ENCODE measurements at places on chromosomes 7 and 10.

DNA sequence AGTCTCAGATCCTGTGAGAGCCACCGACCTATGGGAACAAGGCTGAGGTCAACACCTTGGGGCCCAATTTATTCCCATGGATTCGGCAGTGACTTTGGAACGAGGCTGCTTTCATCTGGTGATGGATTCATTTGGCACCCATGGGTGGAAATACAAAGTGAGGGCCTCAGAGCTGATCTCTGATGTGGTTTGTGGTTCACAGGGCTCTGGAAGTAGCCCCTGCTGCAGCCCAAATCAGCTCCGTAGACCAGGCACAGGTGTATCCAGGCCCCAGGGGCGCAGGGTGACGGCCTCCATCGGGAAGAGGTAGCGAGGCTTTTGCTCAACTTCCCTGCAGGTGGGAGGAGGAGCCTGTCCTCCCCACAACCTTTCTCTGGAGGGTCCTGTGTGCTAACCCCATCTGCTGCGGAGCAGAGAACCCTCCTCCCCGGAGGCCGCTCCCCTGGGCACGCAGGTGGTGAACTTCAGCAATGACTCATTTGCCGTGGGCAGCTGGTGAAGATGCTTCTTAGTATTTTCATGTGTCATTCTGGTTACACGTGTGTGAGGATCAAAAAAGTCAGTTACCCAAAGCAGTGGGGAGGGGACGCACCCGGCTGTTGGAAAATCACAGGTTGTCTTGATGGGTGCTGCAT, 7.5 kb upstream of the JAKMIP3 start:
- no peak for DNase-seq

GRCh38 chr10:125016123-125016522, 74.2 kb downstream of the ZRANB1 start:
- DNase-seq = no peak

DNA sequence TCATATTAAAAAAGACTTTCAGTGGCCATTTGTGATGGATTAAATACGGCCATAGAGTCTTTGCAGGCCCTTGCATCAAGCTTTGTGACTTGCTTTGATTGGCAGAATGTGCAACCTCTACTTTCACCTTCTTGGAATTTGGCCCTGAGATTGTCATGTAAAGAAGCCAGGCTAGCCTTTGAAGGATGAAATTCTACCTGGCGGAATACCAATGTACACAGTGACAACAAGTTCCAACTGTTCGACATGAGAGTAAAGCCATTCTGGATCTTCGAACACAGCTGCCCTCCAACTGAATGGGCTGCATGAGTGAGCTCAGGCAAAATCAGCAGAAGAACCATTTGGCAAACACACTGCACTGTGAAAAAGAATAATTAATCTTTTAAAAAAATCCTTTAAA, 321.3 kb downstream of the PHF14 start:
- DNase-seq = no peak

- DNase-seq = no peak
These were observed 106.4 kb downstream of the CAMK1D start for GRCh38 chr10:12455766-12456165.

GRCh38 chr7:7569081-7569527, 2.4 kb downstream of the MIOS start:
- peak; percentile 61 for DNase-seq

DNA sequence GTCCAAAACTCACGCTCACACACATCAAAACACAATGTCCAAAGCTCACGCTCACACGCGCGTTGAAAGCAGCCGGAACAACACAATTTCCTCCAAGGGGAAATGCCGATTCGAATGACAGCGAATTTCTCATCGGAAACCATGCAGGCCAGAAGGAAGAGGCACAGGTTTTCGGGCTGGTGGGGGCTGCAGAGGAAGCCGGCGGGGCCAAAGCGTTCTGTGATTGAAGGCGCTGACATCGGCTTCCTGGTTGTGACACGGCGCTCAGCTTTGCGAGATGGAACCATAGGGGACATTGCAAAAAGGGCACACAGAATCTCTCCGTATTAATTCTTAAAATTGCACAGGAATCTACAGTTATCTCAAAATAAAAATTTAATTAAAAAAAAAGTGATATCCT, 61.3 kb downstream of the FOXL3 start:
- DNase-seq = peak; percentile 39

DNA sequence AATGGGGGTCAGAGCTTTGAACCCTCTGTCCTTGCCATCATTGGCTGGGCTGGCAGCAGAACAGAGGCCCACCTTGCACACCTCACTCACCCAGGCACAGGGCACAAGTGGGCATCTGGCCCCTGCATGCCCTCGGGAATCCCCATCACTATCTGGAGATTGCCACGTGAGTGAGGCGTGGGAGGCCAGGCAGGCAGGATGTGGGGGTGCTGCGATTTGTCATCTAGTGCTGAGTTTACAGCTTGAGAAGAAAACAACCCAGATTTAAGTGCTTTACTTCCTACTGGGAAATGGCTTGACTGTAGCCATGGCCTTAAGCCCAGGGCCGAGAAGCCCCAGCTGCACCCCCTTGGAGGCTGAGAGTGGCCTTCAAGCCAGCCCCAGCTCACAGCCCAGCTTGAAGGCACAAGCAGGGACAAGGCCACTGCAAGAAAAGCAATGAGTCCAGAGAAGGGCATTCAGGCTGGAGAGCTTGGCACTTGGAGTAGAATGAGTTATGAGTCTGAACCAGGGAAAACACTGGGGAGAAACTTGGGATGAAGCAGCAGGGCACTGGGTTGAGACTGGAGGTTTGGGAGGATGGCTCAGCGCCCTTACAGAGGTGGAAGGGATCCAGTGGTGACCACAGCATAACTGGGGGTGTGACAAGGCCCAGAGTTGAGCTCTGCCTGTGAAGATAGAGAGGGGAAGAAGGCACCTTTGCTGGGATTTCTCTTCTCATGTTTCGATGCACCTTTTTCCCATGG, 123.0 kb downstream of the CXCL12 start:
- no peak for DNase-seq

- DNase-seq = no peak
These were observed 107.5 kb downstream of the TNS3 start for GRCh38 chr7:47474211-47474936.

DNA sequence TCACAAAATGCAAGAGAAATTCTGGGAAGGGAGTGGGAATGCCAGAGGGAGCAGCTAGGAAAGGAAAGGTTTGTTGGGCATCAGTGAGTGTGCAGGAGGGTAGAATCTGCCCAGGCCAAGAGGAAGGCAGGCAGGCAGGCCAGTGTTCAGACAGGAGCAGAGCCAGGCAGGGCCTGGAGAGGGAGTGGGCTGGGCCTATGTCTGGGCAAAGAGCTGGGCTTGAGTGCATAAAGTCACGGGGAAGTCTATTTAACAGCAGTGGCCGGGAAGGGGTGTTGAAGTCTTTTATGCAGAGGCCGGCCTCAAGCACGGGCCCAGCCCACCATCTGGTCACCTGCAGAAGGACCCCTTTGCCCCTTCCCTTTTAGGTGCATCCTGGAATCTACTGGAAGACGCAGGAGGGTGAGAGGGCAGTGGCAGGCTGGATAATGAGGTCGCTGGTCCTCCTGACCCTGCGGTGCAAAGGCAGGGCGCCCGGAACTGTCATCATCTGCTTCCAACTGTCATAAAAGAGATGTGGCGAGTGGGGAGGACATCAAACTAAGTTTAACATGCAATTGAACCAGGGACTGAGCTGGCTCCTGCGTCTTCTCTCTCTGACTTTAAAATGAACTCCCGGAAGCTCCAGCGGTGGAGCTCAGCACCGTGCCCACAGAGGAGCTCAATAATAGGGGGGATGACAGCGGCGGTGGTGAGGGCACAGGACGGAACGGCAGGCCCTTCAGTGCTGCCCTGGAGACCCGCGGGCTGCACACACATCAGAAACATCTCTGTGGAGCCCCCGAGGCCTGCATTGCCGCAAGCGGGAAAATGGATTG, 29.5 kb downstream of the CARD11 start:
- no peak for DNase-seq

DNA sequence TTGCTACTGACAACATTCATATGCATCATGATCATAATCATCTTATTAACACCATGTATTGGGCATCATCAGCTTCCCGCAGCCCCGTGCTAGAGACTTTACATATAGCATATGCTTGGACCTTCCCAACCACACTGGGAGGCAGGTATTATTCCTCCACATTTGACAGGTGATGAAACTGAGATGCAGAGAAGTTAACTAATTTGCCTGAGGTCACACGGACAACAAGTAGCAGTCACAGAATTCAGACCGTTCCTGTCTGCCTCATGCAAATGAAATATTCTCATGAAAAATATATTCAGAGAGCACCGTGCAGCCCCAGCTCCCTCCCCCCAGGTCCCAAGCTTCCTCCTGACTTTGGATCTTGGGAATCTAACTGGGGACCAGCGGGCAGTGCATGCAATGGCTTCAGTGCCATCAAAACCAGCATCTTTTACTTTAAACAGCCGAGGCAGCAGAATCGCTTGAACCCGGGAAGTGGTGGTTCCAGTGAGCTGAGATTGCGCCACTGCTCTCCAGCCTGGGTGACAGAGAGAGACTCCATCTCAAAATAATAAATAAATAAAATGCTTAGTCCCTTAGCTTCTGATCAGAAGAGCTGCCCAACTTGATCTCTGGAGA, 112.2 kb upstream of the GPR26 start:
- DNase-seq = no peak

GRCh38 chr10:117345143-117345542, 30.1 kb downstream of the PDZD8 start:
- no peak for DNase-seq

DNA sequence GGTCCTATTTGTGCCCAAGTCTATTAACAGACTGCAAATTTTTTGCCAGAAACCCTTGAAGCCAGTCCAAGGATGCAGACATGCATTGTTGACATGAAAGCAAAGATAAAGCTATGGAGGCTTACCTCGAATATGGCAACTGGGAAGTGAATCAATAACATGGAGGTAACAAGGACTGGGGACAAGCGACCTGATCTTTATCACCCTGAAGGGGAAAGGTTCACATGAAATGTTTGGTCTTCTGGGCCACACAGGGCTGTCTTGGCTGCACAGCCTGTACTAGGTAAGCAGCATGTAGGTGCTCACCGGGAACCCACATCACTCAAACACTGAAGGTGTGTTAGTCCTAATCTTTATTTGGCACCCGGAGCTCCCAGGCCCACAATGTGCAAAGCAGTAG, 17.9 kb downstream of the ERCC6 start:
- DNase-seq = no peak

DNA sequence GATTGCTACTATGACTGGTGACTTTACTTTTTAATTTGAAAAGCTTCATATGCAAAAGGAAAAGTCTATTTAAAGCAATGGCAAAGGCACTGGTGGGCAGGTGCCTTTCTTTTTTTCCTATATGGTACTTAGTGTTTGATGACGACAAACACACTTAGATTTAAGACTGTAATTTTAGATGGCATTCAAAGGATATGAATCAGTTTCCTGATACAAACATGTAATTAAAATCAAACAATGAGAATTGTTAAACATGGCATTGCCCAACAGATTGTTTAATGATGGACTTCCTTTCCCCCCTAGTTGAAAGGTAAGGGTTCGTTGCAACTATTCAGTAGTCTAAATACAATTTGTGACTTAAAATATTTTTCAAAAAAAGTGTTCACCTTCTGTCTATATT, 106.5 kb upstream of the SEMA3C start:
- DNase-seq = no peak

DNA sequence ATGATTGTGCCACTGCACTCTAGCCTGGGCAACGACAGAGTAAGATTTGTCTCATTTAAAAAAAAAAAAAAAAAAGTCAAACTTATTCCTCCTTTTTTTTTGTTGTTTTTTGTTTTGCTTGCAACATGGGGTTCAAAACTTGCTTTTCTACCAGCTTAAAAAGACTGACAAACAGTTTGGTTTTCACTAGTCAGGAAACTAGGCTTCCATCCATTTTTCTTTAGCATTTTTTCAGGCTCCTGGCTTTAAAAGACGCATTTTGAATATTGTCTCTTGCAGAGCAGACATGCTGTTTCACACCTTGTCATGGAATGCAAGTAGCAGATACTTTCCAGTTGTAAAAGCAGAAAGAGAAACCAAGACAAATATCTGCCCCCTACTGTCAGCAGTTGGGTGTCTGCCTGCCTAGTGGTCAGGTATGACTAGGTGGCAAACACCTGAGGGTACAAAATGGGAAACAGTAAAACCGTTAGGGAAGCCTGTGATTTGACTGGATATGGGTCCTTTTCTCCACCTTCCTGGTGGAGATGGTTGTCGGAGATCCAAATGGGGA, 139.9 kb downstream of the CCDC71L start:
- no peak for DNase-seq

GRCh38 chr7:608954-609353, 89.3 kb upstream of the PDGFA start:
- no peak for DNase-seq

DNA sequence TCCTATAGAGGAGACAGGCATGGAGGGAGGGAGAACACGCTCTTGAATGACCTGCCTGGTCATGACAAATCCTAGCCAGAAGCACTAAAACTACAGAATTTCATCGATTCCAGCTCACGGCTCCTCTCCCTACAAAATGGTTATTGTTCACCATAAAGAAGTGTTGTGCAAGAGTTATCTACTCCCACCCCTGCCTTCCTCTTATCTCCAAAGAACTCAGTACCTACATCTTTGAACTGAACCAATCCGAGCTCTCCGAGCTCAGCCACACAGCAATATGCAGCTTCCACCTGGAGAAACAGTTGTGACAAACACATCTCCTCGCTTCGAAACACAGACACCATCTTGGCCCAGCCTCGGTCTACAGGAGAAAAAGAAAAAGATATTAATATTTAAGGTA, 26.9 kb upstream of the TMEM213 start:
- no peak for DNase-seq

- no peak for DNase-seq
These were observed 329.9 kb downstream of the PTPRN2 start for GRCh38 chr7:158257516-158258410.

- DNase-seq = no peak
These were observed 99.7 kb upstream of the TMEM168 start for GRCh38 chr7:112889834-112890438.

DNA sequence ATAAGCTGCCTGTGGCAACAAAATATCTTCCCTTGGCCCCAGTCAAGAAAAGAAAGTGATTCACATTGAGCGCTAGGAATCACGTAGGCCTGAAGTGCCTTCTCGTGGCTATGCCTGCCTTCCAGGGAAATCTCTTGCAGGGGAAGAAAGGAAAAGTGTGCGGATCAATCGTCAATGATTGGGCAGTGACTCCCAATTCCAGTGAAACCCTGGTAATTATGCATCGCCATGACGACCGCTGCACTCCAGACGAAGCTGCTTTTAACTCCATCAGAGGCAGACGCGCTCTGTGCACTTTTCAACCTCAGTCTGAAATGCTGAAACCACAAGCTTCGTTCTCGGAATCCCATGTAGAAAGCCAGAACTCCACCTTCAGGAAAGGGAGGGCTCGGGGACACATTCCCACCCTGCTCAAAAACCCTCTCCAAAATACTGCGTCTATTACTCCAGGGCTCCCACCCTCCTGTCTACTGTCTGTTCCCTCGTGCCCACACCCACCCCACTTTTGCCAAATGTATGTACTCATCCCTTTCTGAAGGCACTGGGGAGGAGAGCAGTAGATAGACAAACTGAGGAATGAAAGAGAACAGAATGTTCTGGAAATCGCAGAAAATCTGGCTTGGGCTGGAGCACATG, 24.2 kb upstream of the PRKAG2 start:
- DNase-seq = no peak

- peak; percentile 15 for DNase-seq
These were observed 50.2 kb downstream of the TFAM start for GRCh38 chr10:58435297-58435985.
